ENCODE measurements at places on chromosomes 2 and 18.
A peak's percentile ranks its signal among the peaks of the same experiment; 100 is the strongest.

DNA sequence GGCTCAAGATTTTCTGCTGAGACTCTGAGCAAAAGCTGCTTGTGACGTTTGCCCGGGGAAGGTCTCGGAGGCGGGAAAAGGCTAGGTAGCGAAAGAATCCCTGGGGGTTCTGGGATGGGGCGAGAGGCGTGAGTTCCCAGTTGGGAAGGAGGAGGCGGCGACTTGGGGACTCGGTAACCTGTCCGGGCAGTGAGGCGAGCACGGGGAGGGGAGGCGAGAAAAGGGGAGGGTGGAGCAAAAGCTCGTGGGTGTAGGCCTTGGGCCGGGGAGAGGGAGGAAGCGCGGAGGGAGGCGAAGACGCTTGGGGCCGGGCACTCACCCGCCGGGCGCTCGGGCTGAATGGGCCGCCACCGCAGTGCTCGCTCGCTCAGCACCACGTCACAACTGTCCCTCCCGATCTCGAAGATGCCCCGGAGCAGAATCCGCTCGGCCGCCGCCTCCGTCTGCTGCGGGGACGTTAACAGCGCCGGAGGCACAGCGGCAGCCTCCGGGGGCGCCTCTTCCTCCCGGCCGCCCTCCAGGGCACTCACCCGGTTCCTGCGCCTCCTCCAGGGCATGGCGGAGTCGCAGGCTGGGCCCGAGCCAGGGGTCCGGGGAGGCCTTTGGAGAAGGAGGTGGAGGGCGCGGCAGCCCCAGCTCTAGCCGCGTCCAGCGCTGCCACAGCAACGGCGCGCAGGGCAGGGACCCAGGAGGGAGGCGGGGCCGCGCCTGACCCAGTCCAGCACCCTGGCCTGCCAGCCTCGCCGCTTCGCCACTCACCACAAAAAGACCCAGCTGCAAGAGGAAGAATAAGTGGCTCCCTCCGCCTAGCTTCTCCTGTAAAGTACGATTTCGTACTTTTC, at the start of gene CERKL:
CERKL (minus strand) TSS at position 656 of the 842 bp plus-strand sequence; CDS start at position 557, 99 bp downstream.
- peak; percentile 36 for DNase-seq

DNA sequence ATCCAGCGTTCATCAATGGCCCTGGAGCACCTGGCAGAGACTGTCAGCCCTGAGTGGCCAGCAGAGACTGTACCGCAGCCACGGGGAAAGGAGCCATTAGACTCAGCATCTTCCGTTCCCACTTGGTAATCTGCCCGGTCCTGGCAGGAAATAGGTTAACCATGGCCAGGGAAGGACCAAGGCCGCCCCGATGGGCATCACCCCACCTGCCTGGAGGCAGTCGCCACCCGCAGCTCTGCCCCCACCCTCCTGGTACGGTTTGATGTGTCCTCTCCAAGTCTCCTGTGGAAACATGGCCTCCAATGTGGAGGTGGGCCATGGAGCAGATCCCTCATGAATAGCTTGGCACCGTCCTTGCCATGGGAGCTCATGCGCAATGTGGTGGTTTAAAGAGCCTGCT, 75.3 kb downstream of the RTP5 start:
- DNase-seq: no peak

- peak; percentile 70 for DNase-seq
Observed at GRCh38 chr2:230864605-230865306, at the start of gene ITM2C. ITM2C (plus strand) TSS chr2:230864942; CDS start chr2:230865026, 84 bp downstream.

GRCh38 chr2:88281302-88282217, 111.4 kb downstream of the THNSL2 start:
- DNase-seq: no peak

DNA sequence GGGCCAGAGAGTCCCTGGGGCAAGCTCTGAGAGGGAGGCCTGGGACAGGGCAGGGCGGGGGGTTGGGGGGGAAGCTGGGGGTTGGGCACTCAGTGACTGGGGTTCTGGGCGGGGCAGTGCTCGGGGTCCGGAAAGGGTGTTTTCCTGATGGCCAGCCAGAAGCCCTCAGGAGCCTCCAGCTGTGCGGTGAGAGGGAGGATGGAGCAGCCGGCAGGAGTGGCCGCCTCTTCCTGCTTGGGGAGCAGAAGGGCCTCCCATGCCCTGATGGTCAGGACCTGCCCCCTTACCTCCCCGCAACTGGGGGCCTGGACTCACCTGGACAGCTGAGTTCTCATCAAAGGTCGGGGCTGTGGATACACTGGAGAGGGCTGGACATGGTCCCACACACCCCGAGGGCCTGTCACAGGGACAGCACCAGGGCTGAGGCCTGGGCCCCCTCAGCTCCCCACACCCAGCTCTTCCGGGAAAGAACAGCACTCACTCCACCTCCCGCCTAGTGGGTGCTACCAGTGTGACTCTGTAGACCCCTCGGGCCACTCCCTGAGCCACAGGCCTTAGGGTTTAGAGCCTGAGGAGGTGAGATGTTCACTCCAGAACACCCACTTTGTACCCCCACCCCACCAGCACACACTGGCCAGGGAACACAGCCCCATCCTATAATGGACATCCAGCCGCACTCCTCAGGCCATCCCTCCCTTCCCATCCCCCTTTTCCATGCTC, 6.7 kb downstream of the SFTPB start:
- no peak for DNase-seq

DNA sequence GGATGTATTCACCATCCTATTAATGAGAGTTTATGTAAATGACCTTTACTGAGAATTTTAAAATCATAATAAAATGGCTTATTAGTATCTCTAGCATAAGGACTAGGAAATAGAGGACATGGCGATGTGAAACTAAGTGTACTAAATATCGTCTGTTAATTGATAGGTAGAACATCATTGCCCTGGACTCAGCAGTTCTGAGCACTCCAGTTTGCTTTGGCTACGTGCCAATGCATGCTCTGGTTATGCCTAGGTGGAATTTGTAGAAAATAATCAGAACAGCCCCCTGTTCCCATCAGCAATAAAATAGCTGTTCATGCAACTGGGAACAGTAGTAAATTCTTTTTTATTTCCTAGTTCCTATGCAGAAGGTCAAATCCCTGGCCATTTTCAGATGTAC, 247.8 kb downstream of the DOK6 start:
- no peak for DNase-seq

GRCh38 chr18:79877163-79878091, 74.0 kb downstream of the SLC66A2 start:
- no peak for DNase-seq

DNA sequence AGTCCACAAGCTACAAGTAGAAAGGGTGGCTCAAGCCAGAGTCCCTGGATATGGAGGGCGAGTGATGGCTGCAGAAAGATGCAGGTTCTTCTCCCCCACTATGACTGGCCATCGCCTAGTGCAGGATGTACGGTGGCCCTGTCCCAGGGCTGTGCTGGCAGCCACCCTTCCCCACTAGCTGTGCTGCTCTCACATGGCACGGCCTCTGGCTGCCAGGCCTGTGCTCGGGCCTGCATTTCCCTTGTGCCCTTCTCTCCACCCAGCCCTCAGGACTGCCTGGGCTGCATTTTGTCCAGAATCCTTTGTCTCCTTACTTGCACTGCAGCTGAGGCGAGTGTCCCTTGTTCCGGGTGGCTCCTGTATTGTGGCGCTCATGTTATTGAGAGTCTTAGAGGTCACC, 1.6 kb upstream of the RAMP1 start:
- DNase-seq: no peak

DNA sequence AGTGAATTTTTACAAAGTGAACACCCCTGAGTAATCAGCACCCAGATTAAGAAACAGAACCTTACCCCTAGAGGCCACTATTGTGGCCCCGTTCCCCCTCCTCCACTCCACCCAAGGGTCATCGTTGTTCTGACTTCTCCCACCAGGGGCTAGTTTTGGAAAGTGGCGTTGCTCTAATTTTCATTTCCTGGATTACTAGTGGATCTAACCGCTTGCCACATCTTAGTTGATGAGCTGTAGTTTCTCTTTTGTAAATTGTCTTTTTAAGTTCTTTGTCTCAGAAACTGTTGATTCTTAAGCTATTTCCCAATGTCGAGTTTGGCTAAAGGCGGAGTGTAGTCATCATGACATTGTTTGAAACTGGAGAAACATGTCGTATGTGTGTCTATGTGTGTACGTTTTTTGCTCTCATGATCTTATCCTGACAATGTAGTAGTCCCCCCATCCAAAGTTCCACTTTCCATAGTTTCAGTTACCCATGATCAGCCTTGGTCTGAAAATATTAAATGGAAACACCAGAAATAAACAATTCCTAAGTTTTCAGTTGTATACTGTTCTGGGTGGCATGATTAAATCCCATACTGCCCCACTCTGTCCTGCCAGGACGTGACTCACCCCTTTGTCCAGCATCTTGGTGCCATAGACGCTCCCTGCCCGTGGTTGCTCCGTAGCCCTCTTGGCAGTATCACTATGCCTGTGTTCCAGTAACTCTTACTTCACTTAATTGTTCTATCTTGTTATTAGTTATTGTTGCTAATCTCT, 71.0 kb upstream of the SP3 start:
- DNase-seq: peak; percentile 92

DNA sequence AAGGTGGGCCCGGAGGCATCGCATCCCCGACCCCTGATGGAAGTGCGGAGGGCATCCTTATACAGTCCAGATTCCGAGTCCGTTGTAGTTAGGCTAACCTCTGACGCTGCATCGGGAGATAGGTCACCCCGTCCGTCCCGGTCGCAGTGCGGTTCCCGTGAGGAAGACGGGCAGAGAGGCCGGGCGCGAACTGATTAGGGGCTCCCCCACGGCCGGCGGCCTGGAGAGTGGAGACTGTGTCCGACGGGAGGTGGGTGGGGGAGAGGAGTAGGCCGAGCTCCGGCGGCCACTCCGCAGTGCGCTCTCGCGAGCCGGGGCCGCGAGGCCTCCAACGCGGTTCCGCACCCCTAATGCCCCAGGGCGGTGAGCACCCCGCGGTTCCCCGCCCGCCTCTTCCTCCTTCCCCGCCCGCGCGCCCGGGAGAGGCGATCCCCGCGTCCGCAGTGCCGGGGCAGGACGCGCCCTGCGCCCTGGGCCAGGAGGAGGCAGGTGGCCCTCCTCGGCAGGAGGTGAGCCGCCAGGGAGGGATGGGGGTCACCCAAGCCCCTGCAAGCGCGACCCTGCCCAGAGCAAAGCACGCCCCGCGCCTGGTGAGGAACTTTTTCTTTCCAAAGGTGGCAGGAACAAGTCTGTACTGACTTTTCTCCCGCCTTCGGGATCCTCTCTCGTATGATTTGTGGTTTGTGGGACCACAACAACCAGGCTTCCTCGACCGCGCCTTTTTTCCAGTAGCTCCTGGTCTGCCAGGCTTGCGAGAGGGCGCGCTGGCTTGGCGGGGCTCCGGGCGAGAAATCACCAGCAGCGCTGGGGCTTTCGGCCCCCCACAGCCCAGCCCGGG, 1.4 kb upstream of the SP5 start:
- no peak for DNase-seq

- DNase-seq: no peak
Observed at GRCh38 chr2:220168891-220169546, 541.6 kb downstream of the SLC4A3 start.

- DNase-seq: peak; percentile 36
Observed at GRCh38 chr18:78986018-78986481, 6.4 kb downstream of the SALL3 start.

DNA sequence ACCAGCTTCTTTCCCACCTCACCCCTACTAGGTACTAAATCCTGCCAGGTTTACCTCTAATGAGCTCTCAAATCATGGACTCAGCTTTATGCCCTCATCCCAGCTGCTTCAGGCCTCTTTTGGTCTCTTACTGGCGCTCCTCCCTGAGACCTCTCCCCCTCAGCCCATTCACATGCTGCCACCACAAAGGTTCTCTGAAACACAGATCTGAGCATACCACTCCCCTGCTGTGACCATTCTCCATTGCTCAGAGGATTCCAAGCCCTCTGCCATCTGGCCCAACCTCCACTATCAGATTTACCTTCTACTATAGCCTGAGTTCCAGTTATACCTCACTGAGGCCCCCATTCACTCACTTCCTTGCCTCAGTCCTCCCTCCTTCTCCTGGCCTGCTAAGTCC, 174.8 kb downstream of the ANKRD44 start:
- no peak for DNase-seq

GRCh38 chr18:42296192-42296591, 341.2 kb downstream of the PIK3C3 start:
- no peak for DNase-seq

DNA sequence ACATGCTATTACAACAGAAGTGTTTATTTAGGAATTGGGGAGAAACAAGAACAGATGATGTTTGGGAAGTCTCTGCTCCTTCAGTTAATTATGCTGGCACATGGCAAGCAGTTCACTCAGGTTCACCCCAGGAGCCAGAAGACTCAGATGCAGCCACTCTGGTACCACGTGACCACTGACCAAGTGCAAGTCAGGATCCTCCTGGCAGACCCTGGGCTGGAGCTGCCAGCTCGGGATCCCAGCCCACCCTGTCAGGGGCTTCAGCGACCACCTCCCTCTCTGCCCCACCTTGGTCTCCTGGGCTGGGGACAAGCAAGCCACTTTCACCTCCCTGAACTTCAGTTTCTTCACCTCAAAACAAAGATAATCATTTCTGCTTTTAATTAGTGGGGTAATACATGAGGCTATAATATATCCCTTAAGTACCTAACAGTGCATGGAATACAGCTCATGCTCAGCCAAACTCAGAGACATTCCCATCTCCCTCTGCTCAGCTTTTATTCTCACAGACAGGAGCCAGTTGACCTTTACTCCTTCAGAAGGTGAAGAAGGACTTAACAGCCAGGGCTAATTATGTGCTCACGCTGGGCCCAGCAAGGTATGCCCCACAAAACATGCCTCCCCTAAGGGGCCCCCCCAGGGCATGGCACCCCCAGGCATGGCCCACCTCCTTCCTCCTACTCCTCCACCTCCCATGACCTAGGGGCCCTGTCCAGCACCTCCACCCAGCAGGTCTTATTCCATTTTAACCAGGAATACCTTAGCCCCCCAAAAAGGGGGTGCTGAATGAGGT, 11.8 kb downstream of the CRACDL start:
- DNase-seq: no peak

GRCh38 chr18:3983351-3983969, 471.6 kb downstream of the DLGAP1 start:
- DNase-seq: peak; percentile 95

- no peak for DNase-seq
Observed at GRCh38 chr2:17263570-17263968, 254.7 kb downstream of the RAD51AP2 start.

DNA sequence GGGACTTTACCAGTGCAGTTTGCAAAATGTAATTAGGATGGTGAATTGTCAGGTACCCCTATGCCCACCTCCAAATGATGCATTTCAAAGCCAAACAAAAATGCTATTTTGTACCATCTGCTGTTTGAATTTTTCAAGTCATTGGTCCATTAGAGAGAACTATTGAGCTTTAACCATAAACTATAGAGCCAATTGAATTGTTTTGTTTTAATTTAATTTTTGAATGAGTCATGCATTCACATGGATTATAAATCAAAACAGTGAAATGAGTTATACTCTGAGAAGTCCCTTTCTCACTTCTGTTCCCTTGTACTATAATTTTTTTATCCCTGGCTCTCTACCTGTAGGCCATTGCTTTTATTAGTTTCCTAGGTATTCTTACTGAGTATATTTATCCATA, 140.6 kb upstream of the LYPD6 start:
- no peak for DNase-seq

- DNase-seq: no peak
Observed at GRCh38 chr2:161111531-161111930, 48.7 kb upstream of the TANK start.

All from GM23248 (cell line).